Stimulated activated CD8-positive, alpha-beta memory T cell treated with anti-CD3 and anti-CD28 coated beads, Interleukin-4, amount 100 ng/mL, for 1 hour (primary cell): ENCODE measurements at places on chromosomes 1 and 21.

DNA sequence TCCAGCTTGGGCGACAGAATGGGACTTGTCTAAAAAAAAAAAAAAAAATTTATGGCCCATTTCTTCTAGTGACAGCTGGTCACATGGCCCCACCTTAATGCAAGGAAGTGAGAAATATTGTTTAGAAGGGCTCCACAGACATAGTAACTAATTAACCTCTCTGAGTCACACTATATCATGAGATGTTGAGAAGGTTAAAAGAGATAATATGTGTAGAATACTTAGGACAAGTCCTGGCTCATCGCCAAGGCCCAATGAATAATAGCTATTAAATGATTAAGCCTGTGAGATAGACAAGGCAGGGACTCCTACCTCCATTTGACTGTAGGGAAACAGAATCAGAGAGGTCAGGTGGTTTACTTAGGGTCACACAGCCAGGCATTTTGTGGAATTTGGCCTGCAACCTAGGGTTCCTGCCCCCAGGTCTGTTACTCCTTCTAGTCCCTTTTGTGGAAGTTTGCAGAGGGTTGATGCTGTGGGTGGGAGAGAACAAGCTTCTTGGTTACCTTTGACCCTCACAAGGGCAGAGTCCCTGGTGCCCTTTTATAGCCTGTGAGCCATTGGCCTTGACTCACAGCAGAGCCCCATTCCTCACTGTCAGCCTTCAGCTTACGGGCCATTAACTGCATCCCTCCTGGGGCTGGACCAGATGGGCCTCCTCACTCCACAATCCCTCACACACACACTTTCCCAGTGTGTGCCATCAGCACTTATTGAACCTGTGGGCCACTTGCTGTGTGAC is 48.5 kb downstream of the OPRD1 start:
- DNase-seq: no peak

DNA sequence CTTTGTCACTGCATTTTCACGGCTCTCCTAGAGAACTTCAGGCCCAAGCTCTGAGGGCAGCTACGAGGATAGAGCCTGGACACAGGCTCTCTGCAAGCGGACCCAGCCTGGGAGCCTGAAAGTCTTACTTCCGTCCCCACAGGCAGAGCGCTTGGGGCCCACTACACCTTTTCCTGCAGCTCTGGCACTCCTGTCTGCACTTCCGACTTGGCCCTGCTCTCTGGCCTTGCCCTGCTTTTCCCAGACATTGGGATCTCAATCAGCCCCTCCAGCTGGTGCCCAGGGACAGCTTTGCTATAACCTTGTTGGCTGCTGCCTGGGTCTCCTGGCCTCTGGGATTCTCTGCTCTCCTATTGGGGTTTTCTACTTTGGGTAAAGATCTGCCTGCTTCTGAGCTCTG is 27.6 kb downstream of the WNT4 start:
- no peak for DNase-seq

GRCh38 chr1:94757931-94758330 is 62.2 kb upstream of the SLC44A3 start:
- DNase-seq: no peak

GRCh38 chr1:54710841-54711240 is 4.8 kb upstream of the TTC4 start:
- DNase-seq: no peak

DNA sequence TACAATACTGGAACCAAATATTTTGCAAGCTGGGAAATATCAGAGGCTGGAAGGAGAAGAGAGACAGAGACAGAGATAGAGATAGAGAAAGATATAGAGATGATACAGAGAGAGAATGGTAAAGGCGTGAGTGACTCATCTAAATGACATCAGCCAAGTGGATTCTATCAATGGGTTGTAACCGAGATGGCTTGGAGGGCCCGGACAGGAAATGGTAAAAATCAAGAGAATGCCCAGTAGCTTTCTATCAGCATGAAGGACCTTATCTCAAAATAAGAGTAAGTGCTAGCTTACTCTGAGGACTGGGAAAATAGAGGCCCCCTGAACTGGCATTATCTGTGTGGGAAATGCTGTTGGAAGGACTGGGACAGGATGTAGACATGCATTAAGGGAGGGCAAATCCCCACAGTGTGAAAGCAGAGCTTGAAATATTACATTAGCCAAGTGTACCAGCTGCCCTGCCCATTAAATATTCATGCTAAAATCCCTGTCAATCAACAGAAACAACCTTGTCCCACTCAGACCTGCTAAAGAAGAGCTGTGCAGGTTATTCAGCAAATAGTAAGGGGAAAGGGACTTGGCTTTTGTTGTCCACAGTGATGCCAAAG is 76.6 kb upstream of the ZNF644 start:
- DNase-seq: no peak

GRCh38 chr1:97767381-97767780 is 153.5 kb downstream of the DPYD start:
- no peak for DNase-seq

GRCh38 chr1:72662918-72663317 is 380.6 kb upstream of the NEGR1 start:
- DNase-seq: no peak

DNA sequence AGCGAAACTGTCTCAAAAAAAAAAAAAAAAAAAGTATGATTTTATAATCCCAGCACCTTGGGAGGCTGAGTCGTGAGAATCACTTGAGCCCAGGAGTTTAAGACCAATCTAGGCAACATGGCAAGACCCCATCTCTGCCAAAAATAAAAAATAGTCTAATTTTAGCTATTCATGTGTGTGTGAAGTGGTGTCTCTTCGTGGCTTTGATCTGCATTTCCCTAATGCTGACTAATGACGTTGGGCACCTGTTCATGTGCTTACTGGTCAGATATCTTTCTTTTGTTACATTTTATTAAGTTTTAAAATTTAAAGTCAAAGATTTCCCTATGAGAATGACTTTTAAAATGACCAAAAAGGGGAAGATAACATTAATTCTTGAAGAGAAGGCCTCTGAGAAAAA is 31.0 kb downstream of the PSEN2 start:
- no peak for DNase-seq

DNA sequence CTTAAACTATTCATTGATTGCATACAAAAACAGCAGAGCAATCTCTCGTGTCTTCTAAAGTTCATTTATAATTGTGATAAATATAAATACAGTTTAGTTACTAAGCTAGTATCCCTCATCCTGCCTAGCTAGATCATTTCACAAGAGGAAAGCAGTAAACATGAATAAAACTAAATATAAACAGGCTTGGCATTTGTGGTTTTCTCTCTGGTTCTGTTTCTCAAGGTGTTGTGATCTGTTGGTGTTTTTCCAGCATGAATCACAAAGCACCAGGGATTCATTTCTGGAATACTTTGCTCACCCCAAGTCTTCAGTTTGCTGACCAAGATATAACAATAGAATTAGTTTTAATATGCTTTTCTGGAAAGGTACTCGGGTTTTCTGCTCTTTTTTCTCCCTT is 32.7 kb upstream of the GLIS1 start:
- no peak for DNase-seq

DNA sequence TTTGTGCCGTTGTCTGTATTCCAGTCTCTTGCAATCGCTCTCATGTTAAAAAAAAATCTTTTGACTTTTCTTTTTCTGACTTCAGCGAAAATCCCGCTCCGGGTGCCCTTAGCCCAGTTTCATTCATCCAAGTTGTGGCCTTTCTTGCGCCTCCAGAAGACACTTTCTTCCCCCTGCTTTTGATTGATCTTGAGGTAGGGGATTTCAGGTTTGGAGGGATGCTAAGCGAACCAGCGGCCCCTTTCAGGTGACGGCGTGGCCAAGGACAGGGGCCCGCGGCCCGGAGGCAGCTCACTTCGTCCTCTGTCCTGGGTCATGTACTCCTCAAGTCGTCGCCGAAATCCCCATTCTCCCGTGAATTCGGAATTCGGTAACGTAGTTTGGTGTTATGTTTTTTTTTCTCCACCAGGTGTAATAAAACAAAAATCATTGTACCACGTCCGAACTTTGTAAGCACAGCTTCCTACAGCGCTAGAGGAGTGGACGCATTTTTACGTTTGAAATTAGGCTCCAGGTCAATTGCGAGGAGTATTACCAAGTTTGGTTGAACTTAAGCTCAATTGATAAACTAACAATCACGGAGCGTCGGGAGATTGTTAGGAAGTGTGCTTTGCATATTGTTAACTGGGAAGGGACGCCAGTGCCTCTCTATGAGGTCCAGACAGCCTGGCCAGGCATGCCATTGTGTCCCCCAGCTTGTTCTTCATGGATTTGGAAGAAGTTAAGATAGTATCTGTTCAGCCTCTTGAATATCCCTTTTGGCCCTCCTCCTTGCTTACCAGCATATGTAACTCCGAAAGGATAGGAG is 1.1 kb downstream of the MRPS6 start:
- DNase-seq: no peak

- DNase-seq: no peak
These were observed 120.2 kb downstream of the TLR5 start for GRCh38 chr1:223022641-223023473.

DNA sequence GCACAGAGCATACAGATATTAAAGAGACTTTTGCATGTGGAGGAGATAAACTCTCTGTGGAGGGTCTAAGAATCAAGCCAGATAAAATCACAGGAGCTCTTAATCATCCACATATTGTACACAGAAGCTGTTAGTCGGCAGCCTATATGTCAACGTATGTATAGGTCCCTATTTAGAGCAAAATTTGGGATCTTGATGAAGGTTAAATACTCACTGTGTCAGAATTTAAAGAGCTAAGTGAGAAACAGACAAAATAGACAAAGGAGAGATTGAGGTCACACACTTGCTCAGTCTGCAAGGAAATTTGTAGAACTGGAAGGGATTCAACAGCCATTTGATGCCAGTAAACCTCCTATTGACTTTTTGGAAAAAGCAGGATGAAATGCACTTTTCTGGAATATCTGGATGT is 4.1 kb upstream of the IRF2BP2 start:
- no peak for DNase-seq

DNA sequence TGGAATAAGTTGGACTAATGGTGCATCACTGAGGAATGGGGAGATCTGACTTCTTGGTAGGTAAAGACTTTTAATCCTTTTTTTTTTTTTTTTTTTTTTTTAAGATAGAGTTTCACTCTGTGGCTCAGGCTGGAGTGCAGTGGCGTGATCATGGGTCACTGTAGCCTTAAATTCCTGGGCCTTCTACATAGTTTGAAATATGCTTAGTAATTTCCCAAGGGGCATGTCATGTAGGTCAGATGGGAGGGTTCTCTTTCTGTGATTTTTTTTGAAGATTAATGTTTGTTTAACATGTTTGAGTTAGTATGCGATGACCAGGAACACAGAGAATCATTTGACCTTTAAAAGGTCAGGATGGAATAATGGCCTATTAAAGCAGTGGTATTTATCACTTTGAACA is 129.1 kb downstream of the S1PR1 start:
- DNase-seq: no peak

DNA sequence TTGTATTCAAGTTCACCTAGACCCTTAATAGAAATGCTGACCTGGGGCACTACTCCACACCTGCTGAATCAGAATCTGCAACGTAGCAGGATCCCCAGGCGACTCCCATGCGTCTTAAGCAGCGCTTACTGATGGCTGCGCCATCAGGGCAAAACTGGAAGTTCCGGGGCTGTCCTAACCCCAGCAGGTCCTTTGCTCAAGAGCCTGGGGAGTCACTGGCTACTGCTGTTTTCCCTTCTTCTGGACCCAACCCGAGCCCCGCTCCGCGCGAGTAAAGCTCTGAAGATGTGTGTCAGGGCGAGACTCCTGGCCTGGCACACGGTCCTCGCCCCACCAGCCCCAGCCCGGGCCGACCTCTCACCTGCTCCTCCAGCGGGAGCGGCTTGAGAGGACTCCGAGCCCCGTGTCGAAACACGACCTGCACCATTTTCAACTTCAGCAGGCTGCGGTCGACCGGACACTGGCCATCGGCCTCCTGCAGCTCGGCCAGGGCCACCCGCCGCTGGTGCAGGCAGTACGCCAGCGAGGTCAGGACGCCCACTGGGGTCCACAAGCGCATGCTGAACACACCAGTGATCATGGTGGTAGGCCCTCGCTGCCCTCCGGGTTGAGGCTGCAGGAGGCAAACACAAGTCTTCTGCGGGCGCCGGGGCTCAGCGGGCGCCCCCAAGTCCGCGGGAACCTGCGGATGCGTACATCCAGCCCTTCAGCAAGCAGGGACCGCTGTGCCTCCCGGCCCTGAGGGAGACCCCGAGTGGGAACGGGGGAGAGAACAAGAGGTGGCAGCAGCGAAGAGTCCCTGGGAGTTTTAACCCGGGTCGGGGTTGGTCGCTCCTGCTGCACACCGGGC is 630 bp downstream of the ACP6 start:
- no peak for DNase-seq

DNA sequence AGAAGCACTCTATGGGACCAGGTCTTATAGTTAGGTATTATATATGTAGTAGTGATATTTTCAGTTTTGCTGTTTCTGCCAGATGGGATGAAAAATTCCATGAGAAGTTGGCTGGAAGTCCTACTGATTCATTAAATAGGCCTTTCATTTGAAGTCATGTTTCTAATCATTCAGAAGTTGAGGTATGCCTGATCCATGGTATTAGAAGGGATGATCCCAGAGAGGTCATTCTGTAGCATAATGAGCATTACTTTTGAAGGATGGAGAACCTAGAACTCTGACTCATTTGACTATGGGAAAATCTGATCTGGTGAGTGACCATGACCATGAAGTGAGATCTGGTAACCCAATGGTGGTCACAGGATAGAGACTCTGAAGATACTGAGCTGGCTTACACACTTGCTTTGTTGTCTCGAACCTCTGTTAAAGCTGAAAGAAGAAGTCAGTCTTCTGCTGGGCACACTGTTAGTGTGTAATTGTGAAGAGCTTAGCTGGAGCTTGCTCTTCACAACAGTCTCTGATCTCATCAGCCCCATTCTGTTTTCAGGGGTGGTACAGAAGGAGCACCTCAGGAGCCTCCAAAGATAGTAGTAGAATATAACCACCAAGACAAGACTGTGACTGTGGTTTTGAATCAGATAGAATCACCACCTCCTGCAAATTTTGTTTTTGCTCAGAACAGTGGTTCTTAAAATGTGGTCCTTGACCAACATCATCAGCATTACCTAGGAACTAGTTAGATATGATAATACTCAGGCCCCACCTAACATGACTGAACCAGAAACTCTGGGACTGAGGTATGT is 9.0 kb downstream of the MGST3 start:
- no peak for DNase-seq

GRCh38 chr1:226069811-226070489 is 7.4 kb downstream of the H3-3A start:
- DNase-seq: no peak

- DNase-seq: no peak
These were observed 25.0 kb downstream of the TATDN3 start for GRCh38 chr1:212816567-212817278.

- DNase-seq: no peak
These were observed 33.5 kb upstream of the AKT3 start for GRCh38 chr1:243883551-243883950.
